Breast epithelium (tissue), 4 donors: ENCODE measurements at places on chromosomes 7 and 10.
A peak's percentile ranks its signal among the peaks of the same experiment; 100 is the strongest.

- no peak overlapping the region for H3K4me3 ChIP-seq
- no peak for DNase-seq
- H3K27ac ChIP-seq: no peak overlapping the region
- peaks cover under 1% of the 10 kb centered on the region for H3K36me3 ChIP-seq
- no peaks in the 10 kb centered on the region for H3K4me1 ChIP-seq
- no peaks in the 10 kb centered on the region for H3K27me3 ChIP-seq
Observed at GRCh38 chr10:73836427-73836980, 25.1 kb upstream of the NDST2 start.

DNA sequence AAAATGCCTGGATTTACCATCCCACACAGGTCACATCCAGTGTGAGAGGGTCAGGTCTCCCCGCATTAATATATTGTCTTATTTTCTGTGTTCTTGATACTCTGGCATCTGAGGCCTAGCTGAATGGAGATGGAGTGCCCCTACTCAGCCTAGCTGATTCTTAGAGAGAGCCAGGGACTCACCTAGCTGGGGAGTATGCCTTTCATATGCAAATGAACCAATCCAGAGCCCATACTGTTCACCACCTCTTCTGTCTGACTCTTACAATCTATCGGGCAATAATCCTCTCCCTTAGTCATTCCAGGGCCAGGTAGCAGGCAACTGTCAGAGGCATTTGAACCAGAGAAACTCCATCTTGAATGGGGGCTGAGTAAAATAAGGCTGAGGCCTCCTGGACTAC is 46.3 kb downstream of the LBX1 start:
- no peak overlapping the region for H3K4me3 ChIP-seq
- H3K27me3 ChIP-seq: peaks cover 8% of the 10 kb centered on the region
- DNase-seq: no peak
- no peaks in the 10 kb centered on the region for H3K4me1 ChIP-seq

- DNase-seq: no peak
- H3K27ac ChIP-seq: no peak overlapping the region
- no peaks in the 10 kb centered on the region for H3K4me1 ChIP-seq
- no peak overlapping the region for H3K4me3 ChIP-seq
Observed at GRCh38 chr7:79461660-79462059, 8.2 kb upstream of the MAGI2 start.

GRCh38 chr7:64890761-64891362 is 12.2 kb upstream of the ZNF273 start:
- H3K27ac ChIP-seq: peak overlapping the region; percentile 40
- H3K4me3 ChIP-seq: no peak overlapping the region
- no peak for DNase-seq
- no peaks in the 10 kb centered on the region for H3K4me1 ChIP-seq
- no peaks in the 10 kb centered on the region for H3K27me3 ChIP-seq

- no peaks in the 10 kb centered on the region for H3K36me3 ChIP-seq
- no peak overlapping the region for H3K27ac ChIP-seq
- H3K4me3 ChIP-seq: no peak overlapping the region
- H3K4me1 ChIP-seq: no peaks in the 10 kb centered on the region
- no peak for DNase-seq
Observed at GRCh38 chr10:131822013-131822691, 78.7 kb upstream of the PPP2R2D start.

DNA sequence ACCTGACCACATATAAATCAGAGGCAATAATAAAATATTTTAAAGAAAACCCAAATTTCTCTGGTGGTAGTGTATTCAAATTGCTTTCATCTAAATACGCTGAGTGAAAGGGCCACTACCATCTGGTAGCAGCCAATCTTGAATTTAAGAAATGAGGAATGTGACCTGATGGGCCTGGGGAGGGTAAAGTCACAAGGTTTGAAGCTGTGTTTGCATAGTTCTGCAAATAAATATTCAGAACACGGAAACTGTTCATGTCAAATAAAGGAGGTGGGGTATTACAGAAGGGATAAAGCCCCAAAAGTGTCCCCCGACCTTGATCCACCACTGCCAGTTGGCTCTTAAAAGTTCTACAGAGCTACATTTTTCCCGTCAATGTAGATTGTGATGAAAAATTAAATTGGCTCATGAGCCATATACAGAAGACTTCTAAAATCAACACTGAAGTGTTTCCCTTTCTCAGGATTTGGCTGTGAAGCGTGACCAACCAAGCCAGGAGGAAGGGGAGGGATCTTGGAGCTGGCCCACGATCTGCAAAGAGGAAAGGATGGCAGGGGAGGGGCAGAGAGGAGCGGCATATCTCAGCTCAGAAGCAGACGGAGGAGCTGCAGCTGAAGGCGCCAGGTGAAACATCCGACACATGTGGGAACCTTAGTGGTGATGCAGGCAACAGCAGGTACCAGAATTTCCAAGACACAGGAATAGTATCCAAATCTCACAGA is 39.6 kb downstream of the MPP7 start:
- no peaks in the 10 kb centered on the region for H3K4me1 ChIP-seq
- H3K27me3 ChIP-seq: no peaks in the 10 kb centered on the region
- H3K4me3 ChIP-seq: no peak overlapping the region

DNA sequence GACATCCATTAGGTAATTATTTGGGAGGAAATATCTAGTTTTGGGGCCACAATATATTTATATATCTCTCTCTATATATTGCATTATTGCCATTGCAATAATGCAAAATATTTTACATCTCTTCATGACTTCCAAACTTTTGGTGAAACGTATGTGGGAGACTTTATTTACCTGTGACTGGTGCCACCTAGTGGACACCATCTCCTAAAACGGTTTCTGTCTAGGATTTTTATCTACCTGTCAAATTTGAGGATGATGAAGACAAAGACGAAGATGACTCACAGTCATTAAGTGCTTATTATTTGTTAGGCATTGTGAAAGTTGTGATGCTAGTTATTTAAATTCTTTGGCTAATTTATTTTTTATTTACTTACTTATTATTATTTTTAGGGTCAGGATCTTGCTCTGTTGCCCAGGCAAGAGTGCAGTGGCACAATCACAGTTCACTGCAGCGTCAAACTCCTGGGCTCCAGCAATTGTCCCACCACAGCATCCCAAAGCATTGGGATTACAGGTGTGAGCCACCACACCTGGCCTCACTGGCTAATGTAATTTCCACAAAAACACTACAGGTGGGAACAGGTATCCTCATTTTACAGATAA is 18.7 kb upstream of the CBLL1 start:
- no peaks in the 10 kb centered on the region for H3K36me3 ChIP-seq
- H3K4me1 ChIP-seq: no peaks in the 10 kb centered on the region
- no peak overlapping the region for H3K27ac ChIP-seq

GRCh38 chr10:27746397-27747095 is 927 bp upstream of the MKX start:
- H3K4me3 ChIP-seq: peak overlapping the region; percentile 85
- no peaks in the 10 kb centered on the region for H3K36me3 ChIP-seq
- no peak for DNase-seq
- no peak overlapping the region for H3K27ac ChIP-seq
- H3K27me3 ChIP-seq: peaks cover 63% of the 10 kb centered on the region
- H3K4me1 ChIP-seq: peaks cover 23% of the 10 kb centered on the region

- DNase-seq: no peak
- H3K4me3 ChIP-seq: no peak overlapping the region
- H3K36me3 ChIP-seq: no peaks in the 10 kb centered on the region
- no peak overlapping the region for H3K27ac ChIP-seq
Observed at GRCh38 chr7:4734587-4735345, 40.7 kb upstream of the AP5Z1 start.

GRCh38 chr7:55127135-55127551 is 108.3 kb downstream of the EGFR start:
- H3K27me3 ChIP-seq: no peaks in the 10 kb centered on the region
- H3K36me3 ChIP-seq: no peaks in the 10 kb centered on the region
- no peak for DNase-seq
- H3K4me3 ChIP-seq: no peak overlapping the region
- peaks cover 5% of the 10 kb centered on the region for H3K4me1 ChIP-seq

DNA sequence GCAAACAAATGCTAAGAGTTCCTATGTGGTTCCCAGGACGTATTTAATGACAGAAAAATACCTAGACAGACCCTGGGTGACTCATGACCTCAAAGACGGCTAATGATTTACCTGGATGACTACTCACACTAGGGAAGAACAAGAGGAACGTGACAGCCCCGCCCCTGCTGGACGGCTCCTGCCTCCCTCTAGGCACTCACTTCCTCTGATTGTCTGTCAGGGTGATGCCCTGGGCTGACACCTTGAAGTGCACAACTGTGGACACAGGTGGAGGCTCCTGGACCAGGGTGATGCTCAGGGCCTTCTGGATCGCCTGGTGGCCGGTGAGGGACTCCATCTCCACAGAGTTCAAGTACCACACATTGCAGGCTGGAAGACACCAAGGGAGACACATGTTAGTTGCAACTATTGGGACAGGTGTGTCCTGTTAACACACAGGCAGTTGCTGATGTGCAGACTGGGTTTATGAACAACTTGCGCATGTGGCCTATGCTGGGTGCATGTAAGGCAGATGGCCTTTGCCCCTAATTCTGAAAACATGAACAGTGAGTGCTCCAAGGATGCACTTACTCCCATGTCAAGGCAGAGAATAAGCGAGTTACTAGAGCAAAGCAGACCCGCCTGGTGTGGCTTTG is 298.3 kb downstream of the TNS3 start:
- H3K4me3 ChIP-seq: no peak overlapping the region
- no peak for DNase-seq
- H3K27ac ChIP-seq: no peak overlapping the region
- H3K27me3 ChIP-seq: no peaks in the 10 kb centered on the region
- no peaks in the 10 kb centered on the region for H3K4me1 ChIP-seq

DNA sequence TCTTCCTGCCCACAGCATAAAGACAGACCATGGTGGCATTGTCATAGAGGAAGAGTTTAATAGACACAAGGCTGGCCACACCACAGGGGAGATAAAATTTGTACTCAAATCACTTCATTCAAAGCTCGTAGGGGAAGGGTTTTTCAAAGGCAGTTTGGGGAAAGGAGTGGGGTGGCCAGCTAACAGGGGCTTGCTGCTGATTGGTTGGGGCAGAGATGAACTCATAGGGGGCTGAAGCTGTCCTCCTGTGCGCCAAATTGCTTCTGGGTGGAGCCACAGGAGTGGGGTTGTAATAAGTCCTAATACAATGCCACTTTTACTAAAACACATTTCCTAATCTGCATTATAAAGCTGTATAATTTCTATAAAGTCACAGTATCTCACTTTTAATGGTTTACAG is 22.5 kb downstream of the PDZD8 start:
- no peaks in the 10 kb centered on the region for H3K36me3 ChIP-seq
- no peak overlapping the region for H3K4me3 ChIP-seq
- no peak overlapping the region for H3K27ac ChIP-seq
- H3K27me3 ChIP-seq: no peaks in the 10 kb centered on the region

DNA sequence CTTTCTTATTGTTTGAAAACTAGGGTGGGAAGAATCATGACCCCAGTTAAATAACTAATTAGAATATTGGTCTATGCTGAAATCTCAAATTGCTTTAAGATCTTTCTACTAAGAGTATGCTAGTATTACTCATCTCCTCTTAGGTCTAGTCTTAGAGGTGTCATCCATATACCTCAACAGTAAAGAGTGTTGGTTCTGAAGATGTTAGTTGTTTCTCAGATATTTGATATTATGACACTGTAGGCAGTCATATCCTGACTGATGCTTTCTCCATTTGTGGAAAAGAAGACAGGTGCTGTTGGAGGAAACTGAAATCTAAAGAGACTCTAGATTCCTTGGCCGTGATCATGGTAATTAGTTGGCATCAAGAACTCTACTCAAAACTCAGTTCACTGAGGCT is 21.2 kb downstream of the BPGM start:
- no peak for DNase-seq
- H3K27ac ChIP-seq: no peak overlapping the region
- H3K4me1 ChIP-seq: no peaks in the 10 kb centered on the region
- H3K36me3 ChIP-seq: no peaks in the 10 kb centered on the region
- H3K4me3 ChIP-seq: no peak overlapping the region
- H3K27me3 ChIP-seq: no peaks in the 10 kb centered on the region

GRCh38 chr10:119693262-119693957 is 32.4 kb upstream of the INPP5F start:
- H3K27me3 ChIP-seq: no peaks in the 10 kb centered on the region
- no peak overlapping the region for H3K27ac ChIP-seq
- H3K36me3 ChIP-seq: no peaks in the 10 kb centered on the region
- no peaks in the 10 kb centered on the region for H3K4me1 ChIP-seq
- no peak overlapping the region for H3K4me3 ChIP-seq

GRCh38 chr7:30029696-30030095 is 1.5 kb downstream of the PLEKHA8 start:
- no peak overlapping the region for H3K4me3 ChIP-seq
- no peaks in the 10 kb centered on the region for H3K36me3 ChIP-seq
- no peaks in the 10 kb centered on the region for H3K27me3 ChIP-seq
- peak overlapping the region; percentile 92 for H3K27ac ChIP-seq

GRCh38 chr7:80711531-80711930 is 73.1 kb downstream of the CD36 start:
- no peaks in the 10 kb centered on the region for H3K4me1 ChIP-seq
- H3K4me3 ChIP-seq: no peak overlapping the region
- H3K36me3 ChIP-seq: no peaks in the 10 kb centered on the region
- no peak for DNase-seq

- no peaks in the 10 kb centered on the region for H3K36me3 ChIP-seq
- no peaks in the 10 kb centered on the region for H3K4me1 ChIP-seq
- no peak overlapping the region for H3K4me3 ChIP-seq
- DNase-seq: no peak
- H3K27ac ChIP-seq: no peak overlapping the region
- H3K27me3 ChIP-seq: no peaks in the 10 kb centered on the region
Observed at GRCh38 chr10:118978998-118979350, 50.5 kb upstream of the NANOS1 start.

GRCh38 chr7:158591944-158592343 is 4.3 kb upstream of the PTPRN2 start:
- no peaks in the 10 kb centered on the region for H3K27me3 ChIP-seq
- H3K27ac ChIP-seq: no peak overlapping the region
- H3K4me3 ChIP-seq: no peak overlapping the region
- no peaks in the 10 kb centered on the region for H3K36me3 ChIP-seq

- H3K4me1 ChIP-seq: no peaks in the 10 kb centered on the region
- no peak overlapping the region for H3K4me3 ChIP-seq
- peak; percentile 63 for DNase-seq
- no peak overlapping the region for H3K27ac ChIP-seq
Observed at GRCh38 chr10:77641788-77642397, 4.3 kb upstream of the KCNMA1 start.

GRCh38 chr7:16559497-16560179 is 33.0 kb downstream of the LRRC72 start:
- H3K4me3 ChIP-seq: no peak overlapping the region
- H3K27me3 ChIP-seq: no peaks in the 10 kb centered on the region
- DNase-seq: no peak
- H3K36me3 ChIP-seq: no peaks in the 10 kb centered on the region
- H3K27ac ChIP-seq: no peak overlapping the region
